ENCODE measurements at places on chromosomes 6 and 20.

DNA sequence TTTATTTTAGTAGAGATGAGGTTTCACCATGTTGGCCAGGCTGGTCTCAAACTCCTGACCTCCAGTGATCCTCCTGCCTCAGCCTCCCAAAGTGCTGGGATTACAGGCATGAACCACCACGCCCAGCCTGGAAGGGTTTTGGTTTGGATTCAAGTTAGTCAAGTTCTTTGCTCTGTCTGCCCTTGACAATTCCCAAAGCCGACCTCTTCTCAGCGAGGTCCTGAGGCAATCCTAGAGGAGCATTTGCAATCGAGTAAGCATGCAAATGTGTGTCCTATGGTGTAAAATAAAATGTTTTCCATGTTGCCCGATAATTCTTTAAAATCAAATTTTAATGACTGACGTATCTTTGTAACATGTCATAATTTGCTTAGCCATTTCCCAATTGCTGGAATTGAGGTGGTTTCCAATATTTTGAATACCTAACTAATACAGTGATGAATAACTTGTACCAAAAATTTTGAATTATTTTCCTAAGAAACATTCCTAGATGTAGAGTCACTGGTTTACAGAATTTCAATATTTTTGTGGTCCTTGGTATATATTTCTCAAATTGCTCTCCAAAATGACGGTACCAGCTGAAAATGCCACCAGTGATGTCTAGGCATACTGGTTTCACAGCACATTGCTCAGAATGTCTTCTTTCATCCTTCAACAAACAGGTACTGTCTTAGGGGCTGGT is 38.7 kb downstream of the GTF2H5 start:
- DNase-seq, result no peak

DNA sequence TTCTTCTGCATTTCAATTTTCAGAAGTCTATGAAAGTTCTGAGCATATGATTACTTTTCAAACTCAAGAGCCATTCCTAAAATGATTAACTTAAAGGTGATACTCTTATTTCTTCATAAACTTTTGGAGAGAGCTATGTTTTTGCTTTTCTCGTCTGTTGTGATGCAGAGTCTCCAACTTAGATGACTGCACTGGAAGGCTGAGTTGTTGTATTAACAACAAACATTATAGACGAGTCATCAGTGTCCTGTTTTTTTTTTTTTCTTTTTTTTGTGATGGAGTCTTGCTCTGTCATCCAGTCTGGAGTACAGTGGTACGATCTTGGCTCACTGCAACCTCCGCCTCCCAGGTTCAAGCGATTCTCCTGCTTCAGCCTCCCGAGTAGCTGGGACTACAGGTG is 101.9 kb downstream of the CD109 start:
- no peak for DNase-seq

DNA sequence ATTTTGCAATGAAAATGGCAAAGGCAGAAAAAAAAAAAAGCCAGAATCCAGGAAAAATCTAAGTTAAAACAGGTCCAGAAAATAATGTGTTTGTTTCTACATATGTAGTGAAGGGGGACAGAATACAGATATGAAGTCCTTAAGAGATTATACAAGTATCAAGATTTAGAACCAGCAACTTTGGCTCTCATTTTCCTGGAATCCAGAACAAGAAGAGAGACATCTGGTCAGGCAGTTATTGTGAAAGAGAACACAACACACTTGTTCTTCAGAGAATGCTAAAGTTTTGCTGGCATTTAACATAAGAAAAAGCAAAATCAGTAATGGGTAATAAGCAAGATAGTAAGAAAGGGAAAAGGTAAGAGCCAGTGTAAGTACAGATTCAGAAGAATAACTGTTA is 21.1 kb downstream of the BAG2 start:
- no peak for DNase-seq

DNA sequence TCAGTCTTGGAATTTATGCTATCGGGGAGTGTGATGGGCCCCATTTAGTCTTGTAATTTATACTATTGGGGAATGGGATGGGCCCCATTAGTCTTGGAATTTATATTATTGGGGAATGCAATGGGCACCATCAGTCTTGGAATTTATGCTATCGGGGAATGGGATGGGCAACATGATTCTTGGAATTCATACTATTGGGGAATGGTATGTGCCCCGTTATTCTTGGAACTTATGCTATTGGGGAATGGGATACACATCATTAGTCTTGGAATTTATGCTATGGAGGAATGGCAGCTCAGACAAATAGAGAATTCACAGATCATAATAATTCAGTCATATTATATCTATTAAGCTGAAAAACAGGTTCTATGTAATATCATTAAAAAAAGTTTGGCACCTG is 300.3 kb downstream of the SMOC2 start:
- DNase-seq, result no peak

- no peak for DNase-seq
Observed at GRCh38 chr6:168032005-168032760, 34.7 kb downstream of the KIF25 start.

DNA sequence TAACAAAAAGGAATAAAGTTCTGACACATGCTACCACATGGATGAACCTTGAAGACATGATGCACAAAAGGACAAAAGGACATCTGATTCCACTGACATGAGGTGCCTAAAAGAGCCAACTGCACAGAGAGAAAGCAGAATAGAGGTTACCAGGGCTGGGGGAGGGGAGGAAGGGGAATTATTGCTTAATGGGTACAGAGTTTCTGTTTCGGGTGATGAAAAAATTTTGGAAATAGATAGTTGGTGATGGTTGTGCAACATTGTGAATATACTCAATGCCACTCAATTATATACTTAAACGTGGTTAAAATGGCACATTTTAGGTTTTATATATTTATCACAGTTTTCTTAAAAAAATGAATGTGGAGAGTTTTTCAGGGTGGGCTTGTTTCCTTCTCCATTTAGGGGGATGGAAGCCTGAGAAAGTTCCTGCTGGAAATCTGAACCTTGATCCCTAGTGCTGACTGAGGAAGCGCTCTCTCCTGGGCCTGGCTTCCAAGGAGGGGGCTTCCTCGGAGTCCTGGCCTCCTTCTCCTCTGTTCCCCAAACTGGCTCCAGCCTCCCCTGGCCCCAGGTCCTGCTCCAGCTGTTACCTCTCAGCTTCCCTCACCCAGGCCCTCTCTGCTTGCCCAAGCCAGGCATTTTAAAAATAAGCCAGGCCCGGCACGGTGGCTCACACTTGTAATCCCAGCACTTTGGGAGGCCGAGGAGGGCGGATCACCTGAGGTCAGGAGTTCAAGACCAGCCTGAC is 79.2 kb downstream of the NOL4L start:
- no peak for DNase-seq

DNA sequence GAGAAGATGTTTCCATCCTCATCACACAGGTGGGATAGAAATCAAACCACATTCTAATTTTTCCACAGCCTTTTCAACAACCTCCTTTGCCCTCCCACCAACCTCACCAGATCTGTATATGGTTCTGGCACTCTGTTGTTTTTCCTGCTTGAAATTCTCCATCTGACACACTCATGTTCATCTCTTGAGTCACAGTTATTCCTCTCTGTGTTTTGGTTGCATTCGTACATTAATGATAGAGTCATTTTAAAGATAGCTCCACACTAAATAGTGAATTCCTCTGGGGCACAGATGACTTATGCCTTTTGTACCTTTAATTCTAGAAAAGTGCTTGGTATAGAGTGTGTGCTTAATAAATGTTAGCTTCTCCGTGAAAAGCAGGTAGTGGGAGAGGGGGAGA is 1.4 kb upstream of the GCLC start:
- no peak for DNase-seq

DNA sequence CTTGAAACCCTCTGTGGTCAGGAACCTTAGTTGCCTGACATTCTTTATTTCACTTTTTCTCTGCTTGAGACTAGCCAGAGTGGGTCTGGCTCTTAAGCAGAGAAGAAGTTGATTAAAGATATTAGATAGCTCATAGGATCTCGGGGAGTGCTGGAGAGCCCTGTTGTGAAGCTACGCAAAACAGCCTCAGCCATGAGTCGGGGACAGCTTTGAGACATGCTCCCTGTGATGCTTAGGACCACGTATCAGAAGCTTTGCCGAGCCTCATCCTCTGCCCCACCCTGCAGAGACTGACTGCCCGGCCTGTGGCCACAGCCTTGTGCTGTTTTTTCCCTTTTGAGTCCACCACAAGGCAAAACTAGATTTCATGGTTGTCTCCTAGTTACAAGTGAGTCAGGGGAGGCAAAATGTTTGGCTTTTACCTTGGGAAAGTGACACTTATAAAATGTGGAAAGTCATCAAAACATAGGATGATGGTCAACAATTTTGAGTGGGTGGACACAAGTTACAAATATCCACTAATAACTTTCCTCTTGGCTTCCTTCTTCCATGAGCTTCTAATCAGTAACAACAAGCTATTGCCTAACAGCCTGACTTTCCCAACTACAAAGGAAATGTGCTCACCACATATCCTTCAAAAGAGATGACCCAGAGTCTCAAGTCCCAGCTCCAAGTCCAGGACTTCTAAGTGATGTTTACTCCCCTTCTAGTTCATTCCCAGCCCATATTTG is 108.4 kb downstream of the JAG1 start:
- no peak for DNase-seq

- DNase-seq, result no peak
Observed at GRCh38 chr20:64003960-64004725, 23.2 kb downstream of the PRPF6 start.
